WTC11 (cell line): ENCODE measurements at places on chromosomes 5 and 9.

DNA sequence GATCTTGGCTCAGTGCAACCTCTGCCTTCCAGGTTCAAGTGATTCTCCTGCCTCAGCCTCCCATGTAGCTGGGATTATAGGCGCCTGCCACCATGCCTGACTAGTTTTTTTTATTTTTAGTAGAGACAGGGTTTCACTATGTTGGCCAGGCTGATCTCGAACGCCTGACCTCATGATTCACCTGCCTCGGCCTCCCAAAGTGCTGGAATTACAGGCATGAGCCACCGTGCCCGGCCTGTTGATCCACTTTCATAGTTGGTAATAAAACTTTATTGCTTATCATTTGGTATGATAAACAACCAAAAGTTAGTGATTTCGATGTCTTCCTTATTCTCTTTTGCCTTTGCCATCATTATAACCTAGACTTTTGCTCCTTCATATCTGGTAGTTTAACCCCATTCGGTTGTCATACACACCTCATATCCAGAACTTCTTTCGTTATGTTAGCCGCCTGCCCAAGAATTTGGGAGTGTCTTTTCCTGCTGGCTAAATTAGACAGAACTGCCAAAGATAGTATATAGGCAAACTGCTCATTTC, 45.0 kb downstream of the UBE2R2 start:
- no peaks in the 10 kb centered on the region for H3K27me3 ChIP-seq
- H3K4me3 ChIP-seq = no peak overlapping the region
- H3K36me3 ChIP-seq = no peaks in the 10 kb centered on the region
- no peak for DNase-seq

GRCh38 chr9:114902786-114903524, 27.4 kb downstream of the TNFSF8 start:
- no peak for DNase-seq
- no peak overlapping the region for H3K27ac ChIP-seq
- peaks cover 10% of the 10 kb centered on the region for H3K27me3 ChIP-seq
- H3K36me3 ChIP-seq = no peaks in the 10 kb centered on the region
- peaks cover 11% of the 10 kb centered on the region for H3K4me1 ChIP-seq
- no peak overlapping the region for H3K4me3 ChIP-seq

- no peak for DNase-seq
- H3K36me3 ChIP-seq = no peaks in the 10 kb centered on the region
- no peaks in the 10 kb centered on the region for H3K27me3 ChIP-seq
- no peak overlapping the region for H3K27ac ChIP-seq
- H3K4me3 ChIP-seq = no peak overlapping the region
Observed at GRCh38 chr9:76603448-76603895, 144.5 kb downstream of the GCNT1 start.

GRCh38 chr5:17277907-17278306, 60.5 kb downstream of the BASP1 start:
- H3K4me3 ChIP-seq = no peak overlapping the region
- peaks cover 32% of the 10 kb centered on the region for H3K4me1 ChIP-seq
- no peaks in the 10 kb centered on the region for H3K27me3 ChIP-seq
- H3K36me3 ChIP-seq = peaks cover 19% of the 10 kb centered on the region

- no peak overlapping the region for H3K27ac ChIP-seq
- no peak for DNase-seq
- no peaks in the 10 kb centered on the region for H3K27me3 ChIP-seq
- H3K4me1 ChIP-seq = peaks cover 28% of the 10 kb centered on the region
- H3K36me3 ChIP-seq = peaks cover 14% of the 10 kb centered on the region
Observed at GRCh38 chr9:78406933-78407332, 110.0 kb downstream of the PSAT1 start.

DNA sequence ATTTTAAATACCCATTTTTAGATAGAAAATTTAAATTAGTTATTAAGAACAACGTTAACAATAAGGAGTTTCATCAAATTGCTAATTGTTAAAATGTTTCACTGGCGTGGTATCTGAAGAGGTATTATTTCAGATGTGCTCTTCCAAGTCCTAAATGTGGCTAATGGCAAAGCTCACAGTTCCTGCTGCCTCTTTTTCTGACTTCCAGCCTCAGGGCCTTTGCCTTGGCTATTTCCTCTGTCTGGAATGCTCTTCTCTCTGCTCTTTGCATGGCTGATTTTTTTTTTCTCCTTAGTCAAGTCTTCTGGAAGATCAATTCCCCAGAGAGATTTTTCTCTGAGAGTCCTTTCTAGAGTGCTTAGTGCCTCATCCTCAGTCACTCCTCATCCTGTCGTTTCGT, 9.6 kb upstream of the SSBP2 start:
- no peaks in the 10 kb centered on the region for H3K36me3 ChIP-seq
- peaks cover 43% of the 10 kb centered on the region for H3K4me1 ChIP-seq
- no peak for DNase-seq
- H3K27ac ChIP-seq = peak overlapping the region; percentile 1; the same call in 1 of the 2 replicates
- no peak overlapping the region for H3K4me3 ChIP-seq

GRCh38 chr5:8756498-8757084, 789.3 kb downstream of the SEMA5A start:
- peaks cover 21% of the 10 kb centered on the region for H3K36me3 ChIP-seq
- no peaks in the 10 kb centered on the region for H3K27me3 ChIP-seq
- DNase-seq = peak; percentile 25
- H3K4me3 ChIP-seq = no peak overlapping the region
- peaks cover 5% of the 10 kb centered on the region; the same call in 1 of the 2 replicates for H3K4me1 ChIP-seq
- no peak overlapping the region for H3K27ac ChIP-seq
